ENCODE measurements at places on chromosomes 12 and 14.

DNA sequence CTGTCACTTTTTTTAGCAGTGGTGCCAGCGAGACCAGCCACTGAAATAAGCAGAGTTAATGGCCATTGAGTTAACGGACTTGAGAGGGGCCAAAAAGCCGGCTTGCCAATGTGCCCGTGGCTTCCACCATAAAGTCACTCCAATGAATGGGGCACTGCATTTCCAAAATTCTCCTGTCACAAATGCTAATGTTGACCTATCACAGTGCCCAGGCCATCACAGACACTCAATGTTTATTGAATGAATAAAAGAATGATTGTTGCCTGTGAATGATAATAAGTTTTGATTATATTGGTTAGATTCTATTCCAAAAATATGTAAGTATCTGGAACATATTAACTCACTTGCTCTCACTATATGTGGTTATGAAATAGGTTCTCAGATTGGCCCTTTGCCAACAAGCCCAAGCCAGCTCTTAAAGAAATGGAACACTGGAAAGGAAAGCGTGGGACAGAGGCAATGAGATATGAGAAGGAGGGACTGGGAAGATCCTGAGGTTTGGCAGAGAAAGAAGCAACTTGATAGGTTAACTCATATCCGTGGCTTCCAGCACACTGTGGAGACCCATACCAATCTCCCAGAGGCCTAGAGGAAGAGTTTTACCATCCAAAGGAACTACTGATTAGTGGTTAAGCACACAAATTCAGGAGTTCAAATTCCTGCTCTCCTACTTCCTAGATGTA, 108.7 kb downstream of the BTG1 start:
- no peak overlapping the region for H3K4me3 ChIP-seq
- no peak overlapping the region for H3K27ac ChIP-seq
- DNase-seq, result peak; percentile 79
- H3K36me3 ChIP-seq, result no peaks in the 10 kb centered on the region

GRCh38 chr12:52280796-52281560, 6.5 kb downstream of the KRT86 start:
- no peaks in the 10 kb centered on the region for H3K36me3 ChIP-seq
- DNase-seq, result peak; percentile 32
- H3K27me3 ChIP-seq, result peaks cover 6% of the 10 kb centered on the region
- H3K4me3 ChIP-seq, result no peak overlapping the region
- peak overlapping the region; percentile 94 for H3K27ac ChIP-seq
- peaks cover 26% of the 10 kb centered on the region for H3K4me1 ChIP-seq

DNA sequence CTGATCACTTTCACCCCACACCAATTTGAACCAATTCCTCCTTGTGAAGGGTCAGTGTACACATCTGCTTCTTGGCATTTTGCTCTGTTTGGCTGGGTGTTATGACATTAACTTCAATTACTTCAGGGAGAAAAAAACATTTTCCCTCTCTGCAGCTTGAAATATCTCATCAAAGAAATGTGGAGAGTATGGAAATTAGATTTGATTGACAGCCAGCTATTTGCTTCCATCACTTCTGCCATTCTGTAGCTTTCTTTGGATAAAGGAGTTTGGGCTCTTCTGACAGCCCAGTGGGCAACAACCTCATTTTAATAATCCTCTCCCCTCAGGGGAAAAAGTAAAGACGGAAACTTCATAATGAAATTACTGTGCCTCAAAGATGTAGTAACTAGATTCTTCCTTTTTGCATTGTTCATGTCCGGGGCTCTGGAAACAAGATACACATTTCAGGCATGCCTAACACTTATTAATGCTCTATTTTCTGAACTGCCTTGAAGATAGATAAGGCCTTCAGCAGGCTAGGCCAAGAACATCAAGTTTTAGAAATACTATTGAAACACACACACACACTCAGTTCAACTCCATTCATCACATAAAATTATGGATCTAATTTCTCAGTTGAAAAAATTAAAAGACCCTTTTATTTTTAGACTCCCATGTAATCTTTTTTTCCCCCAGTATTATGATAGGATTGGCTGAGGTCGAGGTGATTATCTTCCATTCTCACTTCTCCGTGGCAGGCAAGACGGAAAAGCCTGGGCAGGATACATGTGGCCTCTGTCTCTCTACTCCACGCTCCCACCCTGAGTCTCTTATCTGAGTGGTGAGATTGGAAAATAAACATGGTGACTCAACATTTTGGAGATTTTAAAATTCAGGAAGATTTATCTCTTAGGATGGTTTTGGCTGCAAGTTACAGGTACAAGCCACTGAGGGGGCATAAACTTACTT, 10.3 kb upstream of the GPHB5 start:
- no peaks in the 10 kb centered on the region for H3K4me1 ChIP-seq
- DNase-seq, result no peak
- no peaks in the 10 kb centered on the region for H3K36me3 ChIP-seq
- H3K27ac ChIP-seq, result no peak overlapping the region
- H3K4me3 ChIP-seq, result no peak overlapping the region

GRCh38 chr12:113683574-113683973, 211.9 kb upstream of the LHX5 start:
- no peaks in the 10 kb centered on the region for H3K36me3 ChIP-seq
- no peak overlapping the region for H3K4me3 ChIP-seq
- H3K27ac ChIP-seq, result no peak overlapping the region
- no peaks in the 10 kb centered on the region for H3K4me1 ChIP-seq
- DNase-seq, result no peak

DNA sequence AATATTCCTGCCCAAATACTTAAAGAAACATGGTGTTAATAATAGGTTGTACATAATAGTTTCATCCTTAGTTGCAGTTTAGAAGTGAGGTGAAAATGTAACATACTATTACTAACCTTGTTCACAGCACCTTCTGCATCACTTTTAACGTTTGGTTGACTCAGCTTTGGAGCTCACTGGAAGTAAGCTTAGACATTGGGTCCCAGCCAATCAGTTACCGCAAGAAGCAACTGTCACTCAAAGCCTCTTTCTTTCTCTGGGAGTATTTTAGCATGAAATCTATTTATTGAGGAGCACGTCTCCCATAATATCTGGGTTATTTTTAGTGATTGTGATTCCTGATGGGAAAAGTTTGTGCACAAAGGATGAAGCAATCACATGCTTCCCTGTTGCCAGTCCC, 472.6 kb downstream of the SNAPC1 start:
- H3K27ac ChIP-seq, result no peak overlapping the region
- no peaks in the 10 kb centered on the region for H3K4me1 ChIP-seq
- H3K4me3 ChIP-seq, result no peak overlapping the region
- no peaks in the 10 kb centered on the region for H3K27me3 ChIP-seq
- no peaks in the 10 kb centered on the region for H3K36me3 ChIP-seq

GRCh38 chr12:30850684-30851083, 75.9 kb upstream of the TSPAN11 start:
- DNase-seq, result no peak
- no peak overlapping the region for H3K27ac ChIP-seq
- no peaks in the 10 kb centered on the region for H3K4me1 ChIP-seq
- no peaks in the 10 kb centered on the region for H3K27me3 ChIP-seq
- no peak overlapping the region for H3K4me3 ChIP-seq
- H3K36me3 ChIP-seq, result no peaks in the 10 kb centered on the region

- no peak overlapping the region for H3K4me3 ChIP-seq
- peak; percentile 53 for DNase-seq
- H3K27me3 ChIP-seq, result no peaks in the 10 kb centered on the region
- H3K36me3 ChIP-seq, result no peaks in the 10 kb centered on the region
- peak overlapping the region; percentile 32 for H3K27ac ChIP-seq
Observed at GRCh38 chr12:67827820-67828383, 161.3 kb upstream of the IFNG-AS1 start.

DNA sequence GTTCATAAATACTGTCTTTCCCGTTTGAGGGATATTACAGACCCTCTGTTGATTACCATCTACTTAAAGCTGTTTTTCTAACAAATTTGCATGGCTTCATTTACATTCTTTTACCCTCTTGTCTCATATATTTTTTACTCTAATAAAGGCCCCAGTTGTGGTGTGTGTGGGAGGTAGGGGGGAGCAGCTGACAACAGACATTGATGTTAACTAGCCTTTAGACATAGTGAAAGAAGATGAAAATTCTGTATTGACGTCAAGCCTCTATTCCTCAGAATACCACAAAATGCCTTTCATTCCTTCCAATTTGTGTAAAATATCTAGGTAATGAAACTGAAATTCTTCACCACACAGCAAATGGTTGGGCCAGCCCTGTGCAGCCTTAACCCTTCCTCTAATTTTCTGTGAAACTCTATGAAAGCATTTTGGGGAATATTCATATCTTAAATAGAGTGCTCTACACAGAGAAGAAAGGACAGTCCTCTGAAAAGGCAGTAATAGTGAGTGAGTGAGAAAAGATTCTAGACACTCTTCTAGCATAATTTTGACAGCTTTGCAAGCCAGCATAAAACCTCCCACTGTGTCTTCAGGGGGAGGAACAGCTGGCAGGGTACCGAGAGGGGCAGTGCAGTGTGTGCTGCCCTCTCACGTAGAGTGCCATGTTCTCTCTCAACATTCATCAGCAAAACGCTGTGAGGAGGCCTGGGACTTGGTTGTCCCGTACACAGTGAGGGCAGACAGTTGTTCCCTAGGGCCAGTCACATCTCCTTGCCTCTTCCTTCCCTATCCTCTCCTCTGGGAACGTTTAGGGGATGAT, 20.1 kb upstream of the CERS5 start:
- H3K27ac ChIP-seq, result no peak overlapping the region
- no peaks in the 10 kb centered on the region for H3K4me1 ChIP-seq
- no peak overlapping the region for H3K4me3 ChIP-seq
- peaks cover 8% of the 10 kb centered on the region for H3K36me3 ChIP-seq
- no peaks in the 10 kb centered on the region for H3K27me3 ChIP-seq
